ENCODE measurements at places on chromosomes 4 and X.
A peak's percentile ranks its signal among the peaks of the same experiment; 100 is the strongest.

DNA sequence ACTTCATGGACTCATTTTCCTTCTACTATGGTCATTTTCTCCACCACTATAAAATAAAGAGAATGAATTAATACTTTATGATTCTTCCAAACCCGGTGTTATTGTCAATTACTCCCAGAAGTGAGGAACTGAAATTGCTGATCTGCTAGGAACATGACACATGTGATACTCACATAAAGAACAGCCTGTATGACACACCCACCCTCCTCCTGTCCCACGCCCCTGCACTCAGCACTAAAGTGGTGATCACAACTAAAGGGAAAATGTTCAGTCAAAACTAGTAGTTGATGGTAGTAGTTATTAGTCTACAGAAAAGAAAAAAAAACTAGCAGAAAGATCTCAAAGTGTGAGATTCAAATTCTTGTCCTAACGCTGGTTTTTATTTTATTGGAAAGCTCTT, 1508.3 kb downstream of the RAPGEF2 start:
- no peak for DNase-seq

- no peak for DNase-seq
Observed at GRCh38 chrX:18927558-18927957, 56.4 kb downstream of the PHKA2 start.

- DNase-seq = no peak
Observed at GRCh38 chr4:75101906-75102786, 169.2 kb downstream of the PARM1 start.

- no peak for DNase-seq
Observed at GRCh38 chr4:174578366-174578765, 56.1 kb upstream of the HPGD start.

DNA sequence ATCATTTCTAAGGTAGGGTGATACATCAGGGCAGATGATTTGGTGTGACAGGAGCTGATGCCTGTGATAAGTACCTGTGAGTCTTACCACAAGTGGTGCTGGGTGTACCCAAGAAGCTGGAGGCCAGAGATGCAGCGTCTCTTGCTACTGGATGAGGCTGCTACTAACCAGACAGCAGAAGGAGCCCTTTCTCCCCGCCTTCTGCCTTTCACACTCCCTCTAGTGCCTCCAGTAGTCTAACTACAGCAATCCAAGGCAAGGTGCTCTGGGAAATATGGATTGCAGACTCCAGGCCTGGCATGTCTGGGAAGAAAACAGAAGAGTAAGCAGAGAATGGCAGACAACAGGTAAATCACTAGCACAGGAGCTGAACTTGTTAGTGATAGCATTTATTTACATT, 470.8 kb downstream of the NKX6-1 start:
- DNase-seq = no peak

- peak; percentile 2 for DNase-seq
Observed at GRCh38 chr4:78610546-78611214, 59.1 kb downstream of the ANXA3 start.

- no peak for DNase-seq
Observed at GRCh38 chrX:96438803-96439202, 245.8 kb upstream of the DIAPH2 start.

DNA sequence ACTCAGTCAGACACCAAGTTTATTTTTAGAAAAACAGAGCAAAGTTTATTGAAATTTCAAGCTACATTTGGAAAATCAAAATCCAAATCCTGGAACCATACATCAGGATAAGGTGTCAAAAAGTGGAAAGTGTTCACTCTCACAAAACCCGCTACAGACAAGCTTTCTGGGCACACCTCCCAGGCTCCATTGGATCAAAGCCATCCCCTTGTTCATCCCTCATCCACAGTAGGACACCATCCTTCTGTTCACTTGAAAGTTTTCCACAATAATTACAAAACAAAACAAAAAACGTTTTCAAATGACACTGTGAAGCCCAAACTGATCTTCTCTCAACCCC, 62.4 kb downstream of the TSC22D3 start:
- no peak for DNase-seq
